ENCODE measurements at places on chromosomes 11 and 22. TPM values are rescaled to one million over a fixed set of nuclear protein-coding genes. Genes with fewer than 3 reads are reported as not detected.
A peak's percentile ranks its signal among the peaks of the same experiment; 100 is the strongest.

The APOBEC3A gene
- not detected for total RNA-seq

The HTR3B gene
- 0.26 TPM for total RNA-seq

The TRPC6 gene
- total RNA-seq: not detected

The GNG3 gene
- total RNA-seq: 12.9 TPM

The KCNJ1 gene
- not detected for total RNA-seq

- no peaks in the 10 kb centered on the region for H3K4me1 ChIP-seq
- peaks cover under 1% of the 10 kb centered on the region for H3K36me3 ChIP-seq
- H3K27ac ChIP-seq: no peak overlapping the region
- H3K4me3 ChIP-seq: no peak overlapping the region
- no peak for DNase-seq
Observed at GRCh38 chr11:78532991-78533390, 41.7 kb downstream of the NARS2 start.

- H3K4me3 ChIP-seq: no peak overlapping the region
- peaks cover 40% of the 10 kb centered on the region for H3K4me1 ChIP-seq
- H3K27me3 ChIP-seq: no peaks in the 10 kb centered on the region
- no peak overlapping the region for H3K27ac ChIP-seq
- no peaks in the 10 kb centered on the region for H3K36me3 ChIP-seq
Observed at GRCh38 chr22:35900483-35901168, 128.0 kb downstream of the RBFOX2 start.

GRCh38 chr11:62705413-62705812, 1.8 kb downstream of the BSCL2 start:
- H3K4me1 ChIP-seq: peaks cover 48% of the 10 kb centered on the region
- H3K27ac ChIP-seq: peak overlapping the region; percentile 95
- H3K36me3 ChIP-seq: peaks cover 12% of the 10 kb centered on the region
- H3K27me3 ChIP-seq: peaks cover 10% of the 10 kb centered on the region
- peak overlapping the region; percentile 93 for H3K4me3 ChIP-seq

- H3K27ac ChIP-seq: peak overlapping the region; percentile 50
- H3K36me3 ChIP-seq: peaks cover 4% of the 10 kb centered on the region
- H3K27me3 ChIP-seq: no peaks in the 10 kb centered on the region
- peaks cover 12% of the 10 kb centered on the region for H3K4me1 ChIP-seq
Observed at GRCh38 chr22:35446365-35446764, 46.4 kb downstream of the MCM5 start.

GRCh38 chr22:48599346-48599745, 1228.3 kb downstream of the BRD1 start:
- no peak for DNase-seq
- H3K27me3 ChIP-seq: no peaks in the 10 kb centered on the region
- H3K4me3 ChIP-seq: no peak overlapping the region
- H3K4me1 ChIP-seq: peaks cover 5% of the 10 kb centered on the region

DNA sequence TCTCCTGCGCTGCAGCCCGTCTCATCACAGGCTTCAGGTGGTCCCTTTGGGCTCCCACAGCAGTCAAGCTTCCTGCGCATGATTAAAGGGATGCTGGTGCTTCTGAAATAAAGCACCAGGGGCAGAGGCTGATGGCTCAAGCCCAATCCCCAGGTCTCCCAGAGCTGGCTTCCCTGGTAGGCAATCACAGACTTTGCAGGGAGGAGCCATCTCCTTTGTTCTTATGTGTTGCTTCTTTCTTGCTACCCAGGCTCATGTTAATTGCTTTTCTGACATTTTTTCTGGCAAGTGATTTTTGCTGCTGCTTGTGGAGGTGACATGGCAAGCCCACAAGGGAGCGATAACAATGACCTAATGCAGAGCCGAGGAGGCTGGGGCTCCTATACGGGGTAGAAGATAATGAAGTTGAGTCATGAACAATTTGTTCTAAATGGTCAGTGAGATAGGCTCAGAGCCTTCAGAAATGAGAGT, 25.2 kb upstream of the PLET1 start:
- no peaks in the 10 kb centered on the region for H3K36me3 ChIP-seq
- DNase-seq: no peak
- no peak overlapping the region for H3K4me3 ChIP-seq
- H3K27ac ChIP-seq: no peak overlapping the region
- H3K27me3 ChIP-seq: peaks cover 19% of the 10 kb centered on the region

- peaks cover 17% of the 10 kb centered on the region for H3K27me3 ChIP-seq
- H3K4me3 ChIP-seq: no peak overlapping the region
- no peak overlapping the region for H3K27ac ChIP-seq
- DNase-seq: no peak
- no peaks in the 10 kb centered on the region for H3K36me3 ChIP-seq
- H3K4me1 ChIP-seq: peaks cover 1% of the 10 kb centered on the region
Observed at GRCh38 chr11:114276077-114276476, 20.1 kb upstream of the NNMT start.

- peaks cover 29% of the 10 kb centered on the region for H3K4me1 ChIP-seq
- peaks cover 2% of the 10 kb centered on the region for H3K36me3 ChIP-seq
- no peak for DNase-seq
- no peak overlapping the region for H3K27ac ChIP-seq
Observed at GRCh38 chr11:65131417-65131776, 2.9 kb downstream of the SYVN1 start.

DNA sequence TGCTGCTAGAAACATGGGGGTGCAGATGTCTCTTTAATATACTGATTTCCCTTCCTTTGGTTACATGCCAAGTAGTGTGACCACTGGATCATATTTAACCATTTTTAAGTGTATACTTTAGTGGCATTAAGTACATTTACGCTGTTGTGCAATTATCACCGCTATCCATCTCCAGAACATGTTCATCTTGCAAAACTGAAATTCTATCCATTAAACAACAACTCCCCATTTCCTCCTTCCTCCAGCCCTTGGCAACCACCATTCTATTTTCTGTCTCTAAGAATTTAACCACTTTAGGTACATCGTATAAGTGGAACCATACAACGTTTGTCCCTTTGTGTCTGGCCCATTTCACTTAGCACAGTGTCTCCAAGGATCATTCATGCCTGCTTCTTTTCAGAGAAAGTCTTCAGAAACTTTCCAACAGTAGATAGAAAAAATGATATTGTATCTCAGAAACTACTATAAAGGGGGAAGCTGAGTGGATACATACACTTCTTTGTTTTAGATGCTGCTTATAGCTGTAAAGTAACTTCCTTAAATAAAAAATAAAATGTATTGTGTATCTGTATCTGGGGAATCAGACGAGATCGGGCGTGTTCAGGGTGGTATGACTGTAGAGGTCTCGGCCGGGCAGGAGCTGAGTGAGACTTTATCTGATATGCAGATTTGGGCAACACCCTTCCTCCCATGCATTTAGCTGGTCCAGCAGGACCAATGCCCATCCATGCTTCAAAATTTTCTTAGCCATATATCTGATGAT, 44.6 kb upstream of the ZBED5 start:
- no peaks in the 10 kb centered on the region for H3K36me3 ChIP-seq
- H3K4me1 ChIP-seq: peaks cover 14% of the 10 kb centered on the region
- H3K27ac ChIP-seq: no peak overlapping the region
- no peaks in the 10 kb centered on the region for H3K27me3 ChIP-seq
- no peak for DNase-seq

DNA sequence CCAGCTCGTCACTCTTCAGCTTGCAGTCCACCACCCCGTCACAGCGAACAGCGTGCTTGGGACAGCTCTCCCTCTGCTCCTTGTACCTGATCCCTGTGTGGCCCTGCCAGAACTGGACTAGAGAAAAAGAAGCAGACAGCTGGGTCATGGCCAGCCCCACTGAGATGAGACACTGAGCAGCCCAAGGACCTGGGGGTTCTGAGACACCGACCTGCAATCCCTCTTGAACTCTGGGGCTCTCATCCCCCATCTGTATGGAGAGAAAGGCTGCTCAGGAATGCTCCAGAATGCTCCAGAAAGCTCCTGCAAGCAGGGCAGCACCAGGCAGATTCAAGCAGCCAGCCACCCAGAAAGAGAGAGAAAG, 14.8 kb downstream of the TMPRSS13 start:
- DNase-seq: no peak
- H3K27me3 ChIP-seq: no peaks in the 10 kb centered on the region
- H3K36me3 ChIP-seq: no peaks in the 10 kb centered on the region
- no peak overlapping the region for H3K27ac ChIP-seq

GRCh38 chr11:70503468-70504221, 105.3 kb downstream of the CTTN start:
- H3K36me3 ChIP-seq: no peaks in the 10 kb centered on the region
- peak overlapping the region; percentile 46 for H3K27ac ChIP-seq
- peaks cover 28% of the 10 kb centered on the region for H3K4me1 ChIP-seq
- no peak for DNase-seq

GRCh38 chr11:126494831-126495230, 139.3 kb downstream of the ST3GAL4 start:
- DNase-seq: no peak
- H3K4me1 ChIP-seq: peaks cover 11% of the 10 kb centered on the region
- H3K36me3 ChIP-seq: no peaks in the 10 kb centered on the region
- no peak overlapping the region for H3K4me3 ChIP-seq
- no peaks in the 10 kb centered on the region for H3K27me3 ChIP-seq
- no peak overlapping the region for H3K27ac ChIP-seq

Data from neural crest cell (in vitro differentiated cells).